ENCODE measurements at places on chromosomes 12 and 14.
A peak's percentile ranks its signal among the peaks of the same experiment; 100 is the strongest.

- no peak for DNase-seq
Measured at GRCh38 chr12:78241446-78241845, 410.8 kb downstream of the NAV3 start.

- no peak for DNase-seq
Measured at GRCh38 chr12:33093534-33093933, 197.0 kb upstream of the PKP2 start.

DNA sequence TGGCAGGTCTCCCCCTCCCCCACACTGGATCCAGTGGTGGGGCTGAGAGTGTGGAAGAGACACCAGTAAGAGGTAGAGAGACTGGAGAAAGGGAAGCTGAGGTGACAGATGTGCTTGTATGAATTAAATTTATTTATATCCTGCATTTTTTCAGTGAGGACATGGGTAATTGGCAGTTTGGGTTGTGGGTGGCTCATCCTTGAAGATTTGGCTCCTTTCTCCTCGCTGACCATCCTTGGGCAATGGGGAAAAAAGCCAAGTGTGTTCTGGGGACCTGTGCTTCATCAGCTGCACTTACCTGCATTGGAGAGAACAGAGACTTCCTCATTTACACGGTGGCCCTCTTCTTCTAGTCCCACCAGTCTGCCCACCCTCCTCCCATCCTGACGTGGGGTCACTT is 86.4 kb downstream of the RFX4 start:
- no peak for DNase-seq

DNA sequence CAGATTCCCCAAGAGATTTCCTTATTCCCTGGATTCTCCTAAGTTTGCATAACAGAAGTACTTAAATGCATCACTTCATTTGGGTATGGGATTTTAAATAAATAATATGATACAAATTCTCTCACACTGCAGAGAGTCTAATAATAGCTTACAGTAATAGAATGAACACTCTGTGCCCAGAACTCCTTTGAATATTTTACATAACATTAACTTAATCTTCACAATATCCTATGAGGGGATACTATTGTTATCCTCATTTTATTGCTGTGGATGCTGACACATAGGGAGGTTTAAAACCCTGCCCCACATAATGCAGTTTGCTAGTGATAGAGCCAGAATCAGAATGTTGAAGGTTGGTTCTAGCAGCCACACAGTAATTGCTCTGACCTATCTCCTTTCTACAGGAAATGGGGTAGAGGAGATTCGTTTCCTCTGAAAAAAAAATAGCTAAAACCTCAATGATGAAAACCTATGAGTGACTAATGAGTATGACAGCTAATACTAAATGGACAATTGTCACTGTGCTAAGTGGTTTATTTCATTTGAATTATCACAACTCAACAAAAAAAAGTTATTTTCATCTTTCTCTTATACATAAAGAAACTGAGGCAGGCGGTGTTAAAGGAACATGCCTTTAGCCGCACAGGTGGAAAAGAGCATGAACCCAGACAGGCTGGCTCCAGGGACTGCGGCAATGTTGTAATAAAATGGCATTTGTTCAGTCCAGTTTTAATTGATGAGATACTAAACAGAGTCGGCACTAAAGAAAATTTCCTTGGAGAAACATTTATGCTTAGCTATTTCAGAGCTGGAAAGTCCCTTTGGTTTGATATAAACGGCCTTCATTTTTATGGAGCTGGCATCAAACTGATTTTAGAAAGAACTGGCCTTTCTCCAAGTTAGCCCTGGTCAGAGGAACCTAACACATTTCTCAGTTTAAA is 880.9 kb downstream of the NRXN3 start:
- DNase-seq, result peak; percentile 25

- DNase-seq, result no peak
Measured at GRCh38 chr12:32864731-32865130, 31.8 kb downstream of the PKP2 start.

DNA sequence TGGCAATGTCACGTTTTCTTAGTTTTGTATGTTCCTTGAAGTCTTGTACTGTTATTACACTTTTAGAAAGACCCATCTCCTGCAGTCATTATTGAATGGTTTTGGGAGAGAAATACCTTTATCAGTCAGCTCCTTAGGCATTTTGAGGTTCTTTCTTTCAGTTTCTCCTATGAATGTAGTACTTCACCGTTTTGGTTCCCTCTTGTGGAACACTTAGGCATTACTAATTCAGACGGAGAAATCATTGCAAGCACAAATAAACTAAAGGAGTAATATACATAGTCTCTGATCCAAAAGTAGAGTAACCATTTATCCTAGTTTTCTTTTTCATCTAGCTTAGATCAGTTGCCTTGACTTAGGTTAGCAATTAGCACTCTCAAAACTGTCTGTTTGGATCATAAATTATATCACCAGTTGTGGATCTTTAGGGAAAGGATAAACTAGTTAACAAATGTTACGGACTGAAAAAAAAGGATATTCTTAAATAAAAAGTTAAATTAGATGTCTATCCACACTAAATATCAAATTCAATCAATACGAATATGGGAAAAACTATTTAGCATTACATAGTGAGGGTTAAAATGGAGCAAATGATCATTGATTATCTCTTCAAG is 1538.3 kb upstream of the SEL1L start:
- peak; percentile 35 for DNase-seq

DNA sequence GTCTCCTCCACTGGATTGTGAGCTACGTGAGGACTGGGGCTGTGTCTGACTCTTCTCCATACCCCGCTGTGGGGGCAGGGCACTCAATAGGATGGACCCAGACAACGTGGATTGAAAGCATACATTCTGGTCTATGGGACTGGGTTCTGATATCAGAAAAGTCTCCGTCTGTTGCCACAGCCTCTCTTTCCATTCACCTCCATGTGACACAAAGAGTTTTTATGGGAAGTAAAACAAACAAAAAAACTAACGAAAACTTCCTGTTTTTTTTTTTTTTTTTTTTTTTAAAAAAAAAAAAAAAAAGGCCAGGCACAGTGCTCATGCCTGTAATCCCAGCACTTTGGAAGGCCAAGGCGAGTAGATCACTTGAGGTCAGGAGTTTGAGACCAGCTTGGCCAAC is 44.7 kb downstream of the SLC8A3 start:
- no peak for DNase-seq

GRCh38 chr12:58576081-58576480 is 344.2 kb downstream of the LRIG3 start:
- DNase-seq, result no peak

GRCh38 chr14:24298892-24299254 is 707 bp downstream of the DHRS1 start:
- no peak for DNase-seq

GRCh38 chr14:53103636-53104340 is 49.3 kb downstream of the DDHD1 start:
- DNase-seq, result no peak

DNA sequence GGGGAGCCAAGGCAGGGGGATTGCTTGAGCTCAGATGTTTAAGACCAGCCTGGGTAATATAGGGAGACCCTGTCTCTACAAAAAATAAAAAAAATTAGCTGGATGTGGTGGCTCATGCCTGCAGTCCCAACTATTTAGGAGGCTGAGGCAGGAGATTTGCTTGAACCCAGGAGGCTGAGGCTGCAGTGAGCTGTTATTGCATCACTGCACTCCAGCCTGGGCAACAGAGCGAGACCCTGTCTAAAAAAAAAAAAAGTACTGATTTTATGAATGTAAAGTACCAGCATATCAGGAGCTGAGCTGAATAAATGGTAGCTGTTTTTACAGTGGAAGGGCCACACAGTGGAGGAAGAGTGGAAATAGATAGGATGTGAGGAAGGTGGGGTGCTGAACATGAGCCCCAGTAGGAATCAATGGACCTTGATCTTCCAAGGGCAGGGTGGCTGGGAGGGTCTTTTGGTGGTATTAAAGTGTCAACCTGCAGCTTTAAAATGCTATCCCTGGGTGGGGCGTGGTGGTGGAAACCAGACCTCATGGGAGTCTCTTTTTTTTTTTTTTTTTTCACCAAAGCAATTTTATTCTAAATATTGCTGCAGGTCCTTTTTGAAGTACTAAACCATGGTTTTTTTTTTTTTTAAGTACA is 2.2 kb downstream of the ATP23 start:
- DNase-seq, result no peak

DNA sequence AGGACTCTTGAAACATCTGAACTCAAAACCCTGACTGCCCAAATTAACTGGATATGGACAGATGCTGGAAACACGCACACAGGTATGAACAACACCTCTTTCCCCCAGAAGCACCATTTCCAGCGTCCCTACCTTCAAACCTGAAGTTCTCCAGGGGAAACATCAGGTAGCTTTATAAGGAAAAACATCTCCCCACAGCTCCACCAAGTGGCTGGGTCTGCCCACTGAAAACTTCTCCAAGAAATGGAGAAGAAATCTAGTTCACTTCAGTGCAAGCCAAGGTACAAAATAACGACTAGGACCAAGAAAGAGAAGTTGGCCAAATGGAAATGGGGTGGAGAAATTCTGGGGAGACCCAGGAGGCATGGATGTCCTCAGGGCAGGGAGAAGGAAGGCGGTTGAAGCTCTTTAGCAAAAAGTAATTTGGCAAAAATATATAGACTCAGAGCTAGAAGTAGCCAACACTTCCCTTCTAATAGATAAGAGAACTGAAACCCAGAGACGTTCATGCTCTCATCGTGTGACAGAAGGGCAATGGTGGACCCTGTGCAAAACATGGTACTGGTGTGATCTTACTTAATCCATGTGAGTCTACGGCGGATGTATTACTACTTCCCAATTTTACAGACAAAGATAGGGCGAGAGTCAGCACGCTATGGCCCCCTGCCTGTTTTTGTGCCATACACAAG is 10.5 kb upstream of the NUAK1 start:
- no peak for DNase-seq

DNA sequence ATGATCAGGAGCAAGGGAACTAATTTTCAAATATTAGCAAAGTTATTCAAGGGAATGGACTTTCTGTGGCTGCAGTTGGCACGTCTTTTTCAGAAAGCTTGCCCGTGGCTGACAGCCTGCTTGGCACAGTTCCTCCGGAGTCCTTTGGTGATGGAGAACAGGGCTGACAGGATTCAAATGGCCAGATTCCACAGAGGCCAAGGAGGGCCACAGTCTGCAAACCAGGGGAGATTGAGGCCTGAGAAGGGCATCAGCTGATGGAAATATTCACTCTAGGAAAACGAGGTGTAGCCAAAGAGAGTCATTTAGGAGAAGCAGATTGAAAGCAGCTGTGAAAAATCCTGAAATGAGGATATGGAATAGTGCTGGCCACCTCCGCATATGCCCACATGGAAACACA is 178.3 kb downstream of the EMP1 start:
- no peak for DNase-seq

GRCh38 chr14:68366656-68367055 is 426.2 kb downstream of the ZFP36L1 start:
- DNase-seq, result no peak

GRCh38 chr14:95315156-95315555 is 4.6 kb downstream of the CLMN start:
- no peak for DNase-seq

GRCh38 chr14:84090837-84091236 is 1439.1 kb upstream of the FLRT2 start:
- no peak for DNase-seq

- no peak for DNase-seq
Measured at GRCh38 chr14:102013669-102014200, 49.4 kb downstream of the DYNC1H1 start.

DNA sequence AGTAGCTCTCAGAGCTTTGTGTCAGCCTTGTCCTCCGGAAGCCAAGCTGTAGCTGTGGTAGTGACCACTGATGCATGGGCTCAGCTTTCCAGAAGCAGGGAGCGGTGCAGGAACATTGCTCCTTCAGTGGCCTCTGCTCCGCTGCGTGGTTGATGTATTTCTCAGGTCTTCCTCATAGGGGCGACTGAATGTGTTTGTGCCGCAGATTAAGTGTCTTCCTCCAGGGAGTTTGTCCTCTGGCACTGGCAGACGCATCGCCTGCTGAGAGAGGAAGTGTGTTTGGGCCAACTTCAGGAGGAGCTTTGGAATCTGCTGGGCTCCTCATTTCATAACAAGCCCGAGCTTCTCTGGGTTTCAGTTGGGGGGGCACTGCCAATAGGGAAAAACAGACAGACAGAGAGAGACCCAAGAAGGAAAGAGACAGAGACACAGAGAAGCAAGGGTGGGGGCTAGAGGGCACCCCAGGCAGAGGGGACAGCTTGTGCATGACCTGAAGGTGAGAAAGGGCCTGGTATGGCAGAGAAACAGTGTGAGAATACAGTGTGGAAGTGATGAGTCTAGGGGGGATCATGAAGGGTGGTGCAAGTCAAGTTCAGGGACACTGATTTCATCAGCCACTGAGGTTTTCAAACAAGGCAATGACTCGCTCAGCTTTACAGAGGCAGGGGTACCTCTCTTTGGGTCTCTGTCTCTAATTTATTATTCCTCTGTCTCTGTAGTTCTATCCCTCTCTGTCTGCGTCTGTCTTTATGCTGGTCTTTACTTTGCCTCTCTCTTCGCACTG is 69.4 kb upstream of the PRIMA1 start:
- DNase-seq, result no peak

DNA sequence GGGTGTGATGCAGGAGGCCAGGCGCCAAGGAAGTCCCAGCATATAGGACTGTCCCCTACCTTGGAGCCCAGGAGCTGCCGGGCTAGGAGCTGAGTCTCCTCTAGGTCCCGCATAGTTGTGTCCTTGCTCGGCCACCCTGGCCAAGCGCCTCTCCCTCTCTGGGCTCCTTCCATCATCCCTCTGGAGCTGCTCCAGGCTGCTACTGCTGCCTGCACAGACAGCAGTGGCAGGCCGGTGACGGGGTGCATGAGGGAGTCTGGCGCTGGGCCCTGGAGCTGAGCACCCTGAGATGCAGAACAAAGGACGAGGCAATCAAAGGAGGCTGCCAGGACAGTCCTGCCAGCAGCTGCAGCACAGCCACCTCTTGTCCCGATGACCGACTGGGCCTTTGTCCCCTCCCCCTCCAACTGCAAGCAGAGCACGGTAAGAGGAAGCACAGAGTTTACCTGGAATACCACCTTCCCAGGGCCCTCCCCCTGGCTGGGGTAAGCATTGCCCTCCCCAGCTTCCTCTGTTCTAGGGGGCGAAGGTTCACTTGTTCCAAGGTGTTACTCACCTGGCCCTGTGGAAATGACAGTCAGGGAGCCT is 10.4 kb downstream of the DTX1 start:
- DNase-seq, result no peak

- no peak for DNase-seq
Measured at GRCh38 chr14:93368996-93369712, 22.2 kb downstream of the COX8C start.

DNA sequence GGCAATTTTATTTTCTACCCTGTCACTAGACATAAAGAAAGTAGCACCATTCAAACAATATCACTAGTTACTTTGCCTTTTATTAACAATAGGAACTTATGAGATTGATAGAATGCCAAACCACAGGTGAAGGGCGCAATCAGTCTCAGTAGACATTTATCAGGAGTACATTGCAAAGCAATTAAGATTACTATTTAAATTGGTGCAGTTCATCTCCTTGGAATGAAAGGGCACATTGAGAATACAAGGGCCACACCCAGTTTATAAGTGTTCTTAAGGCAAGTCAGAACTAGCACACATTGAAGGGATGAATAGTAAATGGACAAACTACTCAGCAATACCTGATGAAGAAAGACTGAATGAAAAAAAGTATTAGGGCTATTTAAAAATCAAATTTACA is 601.4 kb downstream of the C12orf50 start:
- no peak for DNase-seq

GRCh38 chr14:46734286-46734685 is 82.7 kb upstream of the RPL10L start:
- no peak for DNase-seq

Measured in common myeloid progenitor, CD34-positive (primary cell).